Amniotic stem cell (primary cell): ENCODE measurements at places on chromosomes 2 and 18.

- no peak for DNase-seq
These were observed 481 bp downstream of the BCL11A start for GRCh38 chr2:60552851-60553494.

- no peak for DNase-seq
These were observed 222.5 kb upstream of the SESTD1 start for GRCh38 chr2:179487010-179487731.

DNA sequence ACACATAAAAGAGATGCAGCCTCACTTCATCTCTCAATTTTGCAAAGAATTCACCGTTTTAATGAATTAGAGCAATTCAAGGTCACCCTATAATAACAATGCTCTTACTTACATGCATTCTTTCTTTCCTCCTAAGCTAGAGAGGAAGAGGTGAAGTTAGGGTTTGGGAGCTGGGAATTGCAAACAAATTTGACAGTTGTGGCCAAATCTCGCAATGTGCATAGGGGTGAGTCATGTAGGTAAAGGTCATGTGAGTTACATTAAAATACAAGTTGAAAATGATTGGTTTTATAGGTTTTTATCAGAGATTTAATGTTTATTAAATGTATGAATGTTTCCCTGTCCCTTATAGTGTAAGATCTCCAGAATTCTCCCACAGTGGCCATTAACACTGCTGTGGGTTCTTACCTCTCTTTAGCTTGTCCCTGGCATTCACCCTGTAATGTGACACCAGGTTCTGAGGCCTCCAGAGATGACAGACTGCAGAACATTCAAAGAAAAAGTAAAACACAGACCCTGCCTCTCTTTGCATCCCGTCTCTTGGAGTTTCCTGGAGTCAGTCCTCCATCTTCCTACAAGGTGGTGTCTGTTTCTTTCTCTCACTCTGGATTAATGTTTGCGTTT is 53.7 kb upstream of the LGALSL start:
- no peak for DNase-seq

- DNase-seq: no peak
These were observed 67.5 kb downstream of the ATP9B start for GRCh38 chr18:79136742-79137141.

GRCh38 chr18:75037689-75037955 is 171.3 kb downstream of the PTGR3 start:
- no peak for DNase-seq

- DNase-seq: no peak
These were observed 864 bp downstream of the LBH start for GRCh38 chr2:30231996-30232800.

DNA sequence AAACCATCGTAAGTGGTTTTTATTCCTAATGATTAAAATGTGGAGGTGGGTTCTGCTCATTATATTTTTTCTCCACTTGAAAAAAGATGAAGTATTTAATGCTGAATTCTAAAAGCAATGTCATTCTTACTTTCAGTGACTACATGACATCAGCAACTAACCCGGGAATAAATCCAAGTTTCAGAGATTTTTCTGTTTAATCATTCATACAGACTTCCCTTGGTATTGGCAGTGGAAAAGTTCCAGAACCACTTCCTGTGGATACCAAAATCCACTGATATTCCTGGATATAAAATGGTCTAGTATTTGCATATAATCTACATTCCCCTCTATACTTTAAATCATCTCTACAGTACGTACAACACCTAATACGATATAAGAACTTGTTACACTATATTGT is 128.6 kb downstream of the ZNF532 start:
- DNase-seq: peak; percentile 73

- DNase-seq: no peak
These were observed 81.5 kb upstream of the ODC1 start for GRCh38 chr2:10529611-10530010.

- DNase-seq: no peak
These were observed 22.8 kb downstream of the ASB18 start for GRCh38 chr2:236241181-236242056.

- no peak for DNase-seq
These were observed 185.3 kb downstream of the PRKCE start for GRCh38 chr2:45836740-45837139.

DNA sequence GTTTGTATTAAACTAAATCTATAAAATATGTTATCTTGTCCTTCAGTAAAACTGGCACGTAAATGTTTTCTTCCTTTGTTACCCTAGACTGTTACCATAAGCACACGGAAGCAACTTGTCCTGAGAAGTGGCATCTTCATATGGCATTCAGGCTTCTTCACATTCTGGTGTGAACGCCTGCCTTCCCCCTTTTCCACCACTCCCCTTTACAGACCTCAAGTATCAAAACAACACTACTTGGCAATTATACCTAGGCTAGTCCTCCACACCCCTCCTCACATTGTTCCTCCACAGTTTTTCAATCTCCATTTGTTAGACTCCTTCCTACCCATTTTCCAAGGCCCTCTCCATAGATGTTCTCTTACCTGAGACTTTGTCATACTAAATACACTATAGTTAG is 2.9 kb downstream of the MEX3C start:
- DNase-seq: no peak

DNA sequence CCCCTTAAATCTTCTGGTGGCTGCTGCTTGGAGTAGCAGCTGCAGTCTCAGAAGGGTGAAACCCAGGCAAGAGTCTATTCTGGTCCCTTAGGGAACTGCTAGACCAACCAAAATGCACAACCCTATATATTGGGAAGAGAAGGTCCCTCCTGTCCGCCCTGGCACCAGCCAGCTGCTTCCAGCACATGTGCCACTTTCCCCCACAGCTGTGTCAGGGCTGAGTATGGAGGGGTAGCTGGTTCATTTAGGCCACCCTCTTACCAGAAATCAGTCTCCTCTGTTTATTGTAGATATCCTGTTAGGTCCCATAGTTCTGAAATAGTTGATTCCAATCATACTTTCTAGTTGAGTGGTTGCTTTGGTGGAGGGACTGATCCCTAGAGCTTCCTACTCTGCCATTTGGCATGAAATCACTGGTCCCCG is 68.9 kb downstream of the BIRC6 start:
- no peak for DNase-seq

GRCh38 chr18:57982372-57983021 is 61.5 kb upstream of the NEDD4L start:
- no peak for DNase-seq

DNA sequence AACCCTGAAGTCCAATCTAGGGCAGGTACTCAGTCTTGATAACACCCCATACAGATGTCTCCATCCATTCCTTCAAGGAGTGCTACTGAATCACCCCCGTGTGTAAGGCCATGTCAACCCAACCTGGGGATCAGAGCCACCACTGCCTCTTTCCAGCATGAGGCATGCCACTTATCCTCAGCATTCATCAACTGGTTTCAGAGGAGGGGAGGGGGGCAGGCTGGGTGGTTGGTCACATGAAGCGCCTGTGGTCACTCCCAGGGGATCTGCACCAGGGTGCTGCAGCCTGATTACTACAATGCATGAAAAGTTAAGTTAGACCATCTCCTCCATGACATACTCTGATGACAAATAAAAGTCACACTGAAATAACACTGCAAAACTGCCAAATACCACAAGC is 65.0 kb downstream of the UXS1 start:
- DNase-seq: no peak

GRCh38 chr2:227942021-227942420 is 70.6 kb downstream of the DAW1 start:
- no peak for DNase-seq

GRCh38 chr18:77103187-77103850 is 29.3 kb downstream of the MBP start:
- no peak for DNase-seq

DNA sequence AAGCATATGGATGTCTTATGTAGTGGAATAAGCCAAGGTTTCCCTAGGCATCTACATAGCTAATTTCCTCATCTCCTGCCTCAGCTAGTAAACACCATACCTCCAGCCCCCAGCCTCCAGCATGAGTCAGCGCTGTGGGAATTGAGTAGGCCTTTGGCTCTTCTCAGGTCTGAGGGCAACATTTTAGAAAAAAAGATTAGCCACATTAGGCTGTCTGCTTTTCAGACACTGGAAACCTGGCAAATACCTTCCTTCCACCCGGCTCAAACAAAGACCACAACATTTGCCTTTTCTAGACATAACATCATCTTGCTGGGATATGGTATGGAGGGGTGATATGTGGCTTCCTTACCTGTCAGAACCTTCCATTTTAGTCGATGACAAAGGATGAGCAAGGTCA is 6.1 kb upstream of the CCDC195 start:
- DNase-seq: no peak

DNA sequence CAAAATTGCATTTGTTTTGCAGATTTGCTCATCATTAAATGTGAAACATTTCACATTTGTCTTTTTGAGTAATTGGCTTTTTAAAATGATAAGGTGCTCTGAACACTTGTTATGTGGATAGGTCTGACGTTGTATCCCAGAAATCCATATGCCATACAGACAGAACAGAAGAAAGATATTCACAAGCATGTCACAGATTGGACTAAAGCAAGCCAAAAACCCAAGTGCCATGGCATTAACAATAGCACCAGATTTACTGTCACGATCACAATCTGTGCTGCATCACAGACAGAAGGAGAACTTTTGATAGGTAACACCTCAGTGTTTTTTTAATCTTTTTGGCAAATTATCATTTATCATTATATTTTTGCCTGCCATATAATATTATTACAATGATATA is 272.6 kb downstream of the ARHGAP15 start:
- DNase-seq: no peak

GRCh38 chr18:53994016-53994415 is 230.5 kb downstream of the MBD2 start:
- DNase-seq: no peak

- DNase-seq: no peak
These were observed 22.7 kb downstream of the RUFY4 start for GRCh38 chr2:218091746-218092145.

GRCh38 chr2:53475766-53476165 is 291.8 kb upstream of the CHAC2 start:
- DNase-seq: no peak

DNA sequence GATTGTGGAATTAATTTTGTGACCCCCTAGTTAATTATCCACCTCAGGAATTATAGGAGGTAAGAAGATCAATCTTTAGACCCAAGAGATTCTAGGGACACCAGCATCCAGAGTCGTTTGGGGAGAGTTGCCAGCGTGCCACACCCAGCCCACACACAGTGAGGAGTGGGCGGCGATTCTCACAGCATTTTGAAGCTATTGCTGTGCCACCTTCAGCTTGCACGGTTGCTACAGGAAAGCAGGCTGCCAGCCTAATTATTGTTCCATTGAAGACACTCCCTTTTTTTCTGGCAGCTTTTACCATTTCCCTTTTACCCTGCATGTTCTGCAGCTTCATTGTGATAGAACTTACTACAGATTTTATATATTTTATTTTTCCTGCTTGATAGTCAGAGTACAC is 13.1 kb upstream of the MYL12A start:
- DNase-seq: no peak

- DNase-seq: no peak
These were observed 59.8 kb downstream of the GLS start for GRCh38 chr2:190940454-190940853.

GRCh38 chr2:10126632-10127026 is 4.1 kb downstream of the RRM2 start:
- DNase-seq: no peak

DNA sequence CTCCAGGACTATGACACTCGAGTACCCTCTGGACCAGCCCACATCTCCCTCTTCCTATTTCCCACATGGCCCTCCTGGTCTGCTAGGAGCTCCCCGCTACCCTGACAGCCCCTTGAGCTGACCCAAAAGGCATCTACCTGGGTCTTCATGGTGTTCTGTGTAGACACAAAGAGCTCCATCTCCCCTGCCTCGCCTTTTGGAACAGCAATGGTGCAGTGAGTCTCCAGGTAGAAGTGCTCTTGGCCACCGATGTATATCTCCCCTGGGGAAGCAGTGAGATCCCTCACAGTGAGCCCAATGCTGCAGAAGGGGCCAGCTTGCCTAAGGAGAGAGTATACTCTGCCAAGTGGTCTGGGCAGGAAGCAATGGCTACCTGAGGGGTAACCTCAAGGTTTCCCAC is 47.8 kb downstream of the XDH start:
- DNase-seq: no peak
